ENCODE measurements at places on chromosomes 4 and X. TPM values are rescaled to one million over a fixed set of nuclear protein-coding genes. Genes with fewer than 3 reads are reported as not detected.
A peak's percentile ranks its signal among the peaks of the same experiment; 100 is the strongest.

Gene TGIF2LX
- total RNA-seq, result not detected

- no peak for DNase-seq
Observed at GRCh38 chr4:112172180-112172579, 26.9 kb downstream of the FAM241A start.

DNA sequence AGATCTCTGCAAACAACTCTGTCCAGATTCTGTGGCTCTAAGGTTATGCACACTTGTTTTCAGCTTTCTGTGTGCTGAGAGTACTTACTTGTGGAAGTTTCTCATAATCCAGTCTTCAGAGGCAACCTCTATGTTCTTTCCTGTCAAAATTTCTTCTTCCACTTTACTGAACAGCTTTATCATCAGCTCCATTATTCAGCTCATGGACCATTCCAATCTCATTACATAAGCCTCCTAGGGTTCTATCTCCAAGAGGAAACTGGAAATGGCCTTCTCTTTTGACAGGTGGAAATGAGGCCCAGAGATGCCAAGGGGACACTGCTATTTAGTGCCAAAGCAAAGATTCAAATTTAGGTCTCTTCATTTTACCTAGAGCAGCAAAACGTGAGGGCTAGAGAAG, 61.3 kb downstream of the CHRDL1 start:
- no peak for DNase-seq

GRCh38 chr4:104351706-104352105, 143.0 kb downstream of the CXXC4 start:
- DNase-seq, result no peak

Gene CXCL10
- 12.7 TPM for total RNA-seq

Gene SPANXN4
- total RNA-seq, result not detected

Gene ATP11C
- total RNA-seq, result 40.3 TPM

DNA sequence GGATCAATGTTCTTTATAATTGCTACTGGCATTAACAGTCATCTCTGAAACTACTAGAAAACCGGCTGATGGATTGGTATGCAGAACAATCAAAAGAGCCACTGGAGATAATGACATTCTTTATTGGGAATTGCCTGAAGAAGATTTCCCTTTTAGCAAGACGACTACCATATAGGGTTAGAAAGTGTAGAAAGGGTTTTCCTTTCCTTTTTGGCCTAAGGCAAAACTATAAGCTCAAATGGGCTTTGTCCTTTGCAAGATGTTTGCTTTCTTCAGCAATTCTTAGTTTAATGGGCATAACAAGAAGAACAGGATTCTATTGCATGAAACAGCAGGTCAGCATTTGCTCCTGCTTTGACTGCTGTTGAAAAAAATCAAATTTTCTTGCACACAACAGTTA, 214.2 kb upstream of the PCDH10 start:
- no peak for DNase-seq

Gene UXT
- 61.9 TPM for total RNA-seq

- no peak for DNase-seq
Observed at GRCh38 chr4:5012958-5013357, 6.3 kb downstream of the CYTL1 start.

- no peak for DNase-seq
Observed at GRCh38 chrX:15416133-15416993, 32.1 kb upstream of the VEGFD start.

Gene TRPC5OS
- not detected for total RNA-seq

DNA sequence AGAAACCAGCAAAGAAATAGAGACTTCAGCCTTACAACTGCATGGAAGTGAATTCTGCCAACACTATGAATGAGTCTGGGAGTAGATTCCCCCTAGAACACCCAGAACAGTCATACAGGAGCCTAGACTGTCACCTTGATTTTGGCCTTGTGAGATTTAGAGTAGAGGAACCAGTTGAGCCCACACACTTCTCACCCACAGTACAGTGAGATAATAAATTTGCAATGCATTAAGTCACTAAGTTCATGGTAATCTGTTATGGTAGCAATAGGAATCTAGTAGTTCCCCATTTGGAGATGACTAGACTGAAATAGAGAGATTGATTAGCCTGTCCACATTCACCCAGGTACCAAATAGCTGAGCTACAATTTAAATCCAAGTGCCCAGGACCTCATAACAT, 59.0 kb downstream of the FAM13A start:
- no peak for DNase-seq

GRCh38 chr4:24888475-24889344, 24.1 kb downstream of the CCDC149 start:
- no peak for DNase-seq

DNA sequence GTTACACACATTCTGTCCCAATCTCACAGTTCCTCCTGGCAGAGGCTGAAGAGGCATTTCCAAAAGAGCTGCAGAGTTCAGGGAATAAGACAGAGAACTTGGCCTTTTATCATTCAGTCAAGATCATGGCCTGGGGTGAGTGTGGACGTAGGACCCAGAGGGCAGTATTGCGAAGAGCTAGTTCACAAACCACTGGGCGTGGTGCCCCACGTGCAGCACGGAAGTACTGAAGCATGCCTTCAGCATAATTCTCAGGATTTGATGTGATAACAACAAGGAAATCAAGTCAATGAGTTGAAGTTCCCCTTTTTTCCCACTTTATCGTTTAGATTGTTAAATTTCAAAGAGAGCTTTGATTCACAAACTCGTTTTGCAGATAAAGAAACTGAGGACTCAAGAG, 117.7 kb downstream of the RELL1 start:
- DNase-seq, result no peak

- no peak for DNase-seq
Observed at GRCh38 chr4:24601121-24601520, 16.8 kb upstream of the DHX15 start.

- peak; percentile 92 for DNase-seq
Observed at GRCh38 chr4:105990933-105991332, 95.7 kb downstream of the NPNT start.

DNA sequence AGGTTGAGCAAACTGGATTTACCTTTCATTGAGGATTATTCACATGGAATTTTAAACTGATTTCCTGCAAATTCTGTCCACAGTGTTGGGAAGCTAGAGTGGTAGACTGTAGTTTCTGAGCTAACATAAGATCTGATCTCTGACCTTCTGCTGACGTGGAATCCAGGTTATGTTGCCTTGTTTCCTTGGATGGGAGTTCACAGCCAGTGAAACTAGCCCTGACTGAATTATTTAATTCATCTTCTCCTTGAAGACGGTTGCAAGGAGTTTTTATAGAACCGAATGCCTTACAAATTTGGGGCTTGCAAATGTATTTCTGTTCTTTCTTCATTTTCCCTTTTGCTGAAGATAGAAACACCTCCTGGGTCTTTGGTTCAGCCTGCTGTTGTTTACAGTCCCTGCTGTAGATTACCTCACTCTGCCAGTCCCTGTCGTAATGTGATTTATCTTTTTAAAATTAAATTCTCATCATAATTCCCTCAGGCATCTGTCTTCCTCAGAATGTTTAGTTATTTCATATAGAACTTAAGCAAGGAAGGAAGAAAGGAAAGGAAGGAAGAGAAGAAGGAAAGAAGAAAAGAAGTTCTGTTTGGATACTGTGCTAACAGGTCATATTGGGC, 113.9 kb downstream of the CEP135 start:
- DNase-seq, result no peak

- DNase-seq, result no peak
Observed at GRCh38 chrX:52341493-52341892, 27.3 kb upstream of the XAGE2 start.

Gene SLC6A14
- not detected for total RNA-seq

DNA sequence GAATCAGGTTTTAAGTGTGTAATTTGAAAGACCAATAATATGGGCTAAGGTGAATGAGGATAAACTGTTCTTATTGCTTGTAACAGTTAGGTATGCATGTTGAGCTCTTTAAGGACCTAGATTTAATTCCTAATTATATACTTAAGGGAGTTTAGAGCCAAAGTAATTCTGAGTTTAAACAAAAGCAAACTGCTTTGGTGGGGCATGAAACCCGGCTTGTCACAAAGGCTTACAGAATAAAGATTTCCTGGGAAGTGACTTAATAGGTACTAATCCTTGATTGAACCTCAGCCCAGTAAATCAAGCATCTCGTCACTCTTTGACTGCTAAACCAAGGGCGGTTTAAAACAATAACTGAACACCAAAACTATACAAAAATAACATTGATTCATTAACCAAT, 1324.2 kb downstream of the RPA4 start:
- no peak for DNase-seq

- DNase-seq, result no peak
Observed at GRCh38 chrX:122218666-122219065, 965.4 kb upstream of the GRIA3 start.

- DNase-seq, result no peak
Observed at GRCh38 chr4:99540277-99540939, 23.4 kb downstream of the TRMT10A start.

- DNase-seq, result no peak
Observed at GRCh38 chr4:7403001-7403400, 31.7 kb downstream of the PSAPL1 start.

- DNase-seq, result no peak
Observed at GRCh38 chr4:1763070-1763549, 30.0 kb upstream of the FGFR3 start.

DNA sequence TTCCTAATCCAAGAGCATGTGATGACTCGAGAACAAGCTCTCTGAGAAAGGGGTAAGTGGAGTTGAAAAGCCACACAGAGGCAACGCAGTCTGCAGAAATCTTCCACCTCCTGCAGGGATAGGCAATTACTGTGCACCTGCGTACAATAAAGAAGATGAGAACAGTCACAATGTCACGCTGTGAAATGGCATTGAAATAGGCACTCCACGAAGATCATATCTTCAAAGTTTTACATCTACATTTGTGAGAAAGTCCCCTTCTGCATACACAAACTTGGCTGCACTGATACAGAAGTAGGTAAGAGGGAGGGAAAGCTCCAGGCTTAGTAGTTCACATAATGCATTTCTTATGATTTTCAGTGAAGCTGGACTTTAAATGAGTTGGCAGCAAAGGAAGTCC, 27.1 kb downstream of the DDX60L start:
- no peak for DNase-seq

- no peak for DNase-seq
Observed at GRCh38 chr4:14400307-14400706, 602.0 kb upstream of the CPEB2 start.

GRCh38 chr4:70940134-70940533, 38.0 kb downstream of the MOB1B start:
- no peak for DNase-seq

DNA sequence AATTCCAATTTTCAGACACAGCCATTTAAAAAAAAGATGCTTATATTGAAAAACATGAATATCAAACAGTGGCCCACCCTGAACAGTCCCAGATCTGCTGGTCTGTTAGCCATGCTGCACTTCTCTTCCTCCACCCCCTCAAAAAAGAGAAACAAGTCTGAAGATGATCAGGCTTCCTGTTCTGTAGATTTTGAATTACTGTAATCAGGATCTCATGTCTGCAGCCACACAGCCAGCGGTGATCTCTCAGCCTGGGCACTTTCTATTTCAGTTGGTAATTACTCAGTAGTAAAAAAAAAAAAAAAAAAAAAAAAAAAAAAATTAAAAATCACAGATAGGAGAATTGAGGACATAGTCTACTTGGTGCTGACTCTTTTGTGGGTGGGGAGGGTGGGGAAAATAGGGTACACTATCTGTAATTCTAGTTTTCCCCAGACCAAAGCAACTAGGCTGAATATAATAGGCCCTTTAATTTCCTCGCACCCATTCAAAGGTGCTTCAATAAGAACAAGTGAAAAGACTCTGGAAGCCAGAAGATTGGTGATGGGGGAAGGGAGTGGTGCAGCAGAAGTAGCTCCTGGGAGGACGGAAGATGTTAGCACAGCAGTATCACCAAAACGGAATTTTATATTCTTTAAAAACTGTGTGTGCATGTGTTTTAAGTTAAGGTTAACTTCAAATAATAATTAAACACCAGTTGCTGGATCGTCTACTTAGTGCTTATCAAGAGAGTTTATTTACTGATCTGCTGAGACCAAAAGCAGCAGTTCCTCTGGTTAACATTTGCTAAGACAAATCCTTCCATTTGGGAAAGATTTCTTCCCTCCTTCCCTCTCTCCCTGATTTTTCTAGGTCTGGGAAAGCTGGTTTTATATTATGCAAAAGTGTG, 47.0 kb downstream of the SPRY1 start:
- no peak for DNase-seq

- no peak for DNase-seq
Observed at GRCh38 chr4:98793658-98794057, 135.2 kb upstream of the TSPAN5 start.

Gene PHOX2B
- total RNA-seq, result not detected

- no peak for DNase-seq
Observed at GRCh38 chr4:73731968-73732610, 8.3 kb upstream of the CXCL8 start.

Measured in glomerular endothelial cell (primary cell).